Stimulated activated CD8-positive, alpha-beta memory T cell treated with anti-CD3 and anti-CD28 coated beads, Interleukin-15, amount 100 ng/mL, for 48 hours (primary cell): ENCODE measurements at places on chromosomes 16 and 17.

- no peak for DNase-seq
Measured at GRCh38 chr17:44220213-44221083, 973 bp upstream of the UBTF start.

DNA sequence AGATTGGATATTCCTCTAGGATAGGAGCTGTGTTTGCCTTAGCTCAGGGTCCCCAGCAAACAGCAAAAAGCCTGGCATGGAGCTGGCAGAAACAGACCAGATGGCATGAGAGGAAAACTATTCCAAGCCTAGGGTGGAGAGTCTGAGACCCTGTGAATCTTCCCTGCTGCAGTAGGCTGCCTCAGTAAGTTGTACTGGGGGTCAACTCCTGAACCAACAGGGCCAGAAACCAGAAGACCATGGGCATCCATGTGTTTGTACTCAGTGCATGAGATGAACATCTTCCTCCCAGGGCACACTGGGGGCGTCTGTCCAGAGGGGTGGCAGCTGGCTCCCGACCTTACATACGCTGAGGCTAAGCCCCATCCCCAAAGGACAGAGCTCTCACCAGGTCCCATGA is 214.4 kb downstream of the C16orf78 start:
- no peak for DNase-seq

DNA sequence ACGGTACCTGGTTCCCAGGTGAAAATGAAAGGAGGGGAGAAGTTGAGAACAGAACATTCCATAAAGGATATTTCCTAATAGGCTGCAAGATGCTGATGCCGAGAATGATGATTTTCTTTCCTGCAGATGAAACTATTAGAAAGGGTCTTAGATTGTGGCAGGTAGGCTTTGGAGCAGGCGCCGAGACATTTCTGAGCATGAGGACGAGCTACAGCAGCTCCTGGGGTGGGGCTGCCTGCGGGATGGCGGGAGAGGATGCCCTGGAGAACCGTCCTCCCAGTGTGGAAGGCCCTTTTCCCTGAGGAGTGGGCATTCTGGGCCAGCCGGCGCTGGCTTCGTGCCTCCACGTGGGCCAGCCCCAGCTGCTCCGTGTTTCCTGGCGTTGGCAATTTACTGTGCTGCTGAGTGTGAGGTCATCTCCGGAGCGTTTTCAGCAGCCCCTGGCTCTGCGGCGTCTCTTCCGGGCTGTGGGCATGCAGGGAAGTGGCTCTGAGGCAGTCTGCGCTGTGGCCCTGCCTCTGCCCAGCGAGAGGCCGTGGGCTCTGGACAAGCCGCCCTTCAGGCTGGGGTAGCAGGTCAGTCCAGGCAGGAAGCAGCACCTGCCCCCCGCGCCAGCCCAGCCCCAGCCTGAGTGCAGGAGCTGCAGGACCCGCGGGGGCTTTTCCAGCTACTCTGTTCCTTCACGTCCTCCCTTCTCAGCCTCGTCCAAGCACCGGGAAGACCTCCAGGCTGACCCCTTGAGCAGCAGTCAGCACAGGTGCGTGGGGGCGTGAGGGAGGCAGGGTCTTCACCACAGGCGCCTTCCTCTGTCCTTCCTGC is 12.2 kb downstream of the ENGASE start:
- DNase-seq, result no peak

DNA sequence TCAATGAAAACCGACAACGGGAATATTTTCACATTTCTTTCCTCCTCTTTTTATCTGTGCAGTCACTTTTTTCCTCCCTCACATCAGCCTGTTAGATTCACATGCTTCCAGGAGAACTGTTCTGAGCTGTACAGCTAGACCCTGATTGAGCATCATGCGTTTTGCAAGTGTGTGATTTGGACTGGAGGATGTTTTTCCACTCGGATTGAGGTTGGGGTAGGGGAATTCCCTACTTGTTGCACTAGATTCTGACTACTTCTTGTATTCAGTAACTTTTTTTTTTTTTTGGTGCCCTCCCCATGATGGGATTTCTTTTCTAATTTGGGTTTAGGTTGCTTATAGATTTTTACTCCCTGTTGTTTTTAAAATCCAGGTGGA is 4.8 kb downstream of the MSI2 start:
- DNase-seq, result no peak

- no peak for DNase-seq
Measured at GRCh38 chr16:4859900-4860255, 12.6 kb downstream of the UBN1 start.

GRCh38 chr16:55130456-55130855 is 193.5 kb upstream of the IRX6 start:
- DNase-seq, result no peak

- DNase-seq, result no peak
Measured at GRCh38 chr17:73325527-73325842, 13.7 kb upstream of the CDC42EP4 start.

DNA sequence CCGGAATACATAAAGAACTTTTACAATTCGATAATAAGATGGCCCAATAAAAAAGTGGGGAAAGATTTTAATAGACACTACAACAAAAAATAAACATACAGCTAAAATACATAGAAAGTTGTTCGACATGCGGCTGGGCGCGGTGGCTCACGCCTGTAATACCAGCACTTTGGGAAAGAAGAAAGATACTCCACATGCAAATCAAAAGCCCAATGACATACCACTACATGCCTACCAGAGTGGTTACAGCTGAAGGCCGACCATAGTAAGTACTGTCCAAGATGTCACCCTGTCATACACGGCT is 9.3 kb downstream of the PRCD start:
- DNase-seq, result no peak

DNA sequence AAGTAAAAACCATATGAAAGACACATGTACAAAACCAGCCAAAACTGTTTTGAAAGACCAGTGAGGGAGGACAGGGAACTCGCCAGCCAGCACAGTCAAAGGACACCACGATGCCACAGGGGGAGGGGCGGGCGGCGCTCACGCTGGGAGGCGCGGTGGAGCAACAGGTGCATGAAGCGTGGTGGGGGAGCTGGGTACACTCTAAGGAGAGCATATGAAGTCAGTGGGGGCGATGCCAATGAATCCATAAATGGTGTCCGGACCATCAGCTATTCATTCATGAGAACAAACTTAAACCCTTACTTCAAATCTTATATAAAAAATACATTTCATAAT is 101.0 kb upstream of the DNAH17 start:
- DNase-seq, result no peak

DNA sequence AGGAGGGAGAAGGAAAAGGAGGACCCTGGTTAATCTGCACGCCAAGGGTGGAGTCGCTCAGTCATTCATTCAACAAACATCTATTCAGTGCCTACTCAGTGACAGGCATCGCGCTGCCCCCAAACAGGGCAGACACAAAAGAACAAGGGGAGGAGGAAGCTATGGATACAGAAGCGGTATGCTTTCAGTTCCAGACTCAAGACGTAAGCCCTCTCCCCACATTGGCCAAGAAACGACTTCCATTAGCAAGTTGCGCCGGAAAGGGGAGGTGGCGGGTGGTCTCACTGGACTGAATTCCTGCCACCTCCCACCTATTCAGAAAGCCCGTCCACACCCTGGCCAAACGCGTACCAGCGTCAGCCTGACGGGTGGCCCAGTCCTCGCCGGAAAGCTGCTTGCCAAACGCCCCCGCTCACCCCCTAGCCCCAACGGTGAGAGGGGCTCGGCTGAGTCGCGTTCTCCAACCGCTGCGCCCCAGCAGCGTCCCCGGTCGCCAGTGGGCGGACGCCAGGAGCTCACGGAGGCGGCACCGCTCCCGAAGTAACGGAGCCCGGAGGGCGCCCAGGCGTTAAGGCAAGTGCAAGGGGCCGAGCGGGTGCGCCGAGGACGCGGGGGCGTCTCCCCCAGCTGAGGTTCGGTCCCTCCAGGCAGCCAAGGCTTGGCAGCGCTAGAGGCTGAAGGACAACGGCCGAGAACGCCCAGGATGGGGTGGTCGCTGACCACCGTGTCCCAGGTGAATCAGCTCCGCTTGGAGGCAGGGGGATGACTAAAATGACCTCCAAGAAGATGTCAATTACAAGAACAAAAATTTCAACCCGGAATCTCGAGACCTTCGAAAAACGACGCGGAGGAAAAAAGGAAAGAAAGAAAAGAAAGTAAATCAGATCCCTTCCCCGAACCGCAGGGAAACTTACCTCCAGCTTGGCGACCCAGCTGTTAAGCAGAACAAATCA is 470.7 kb downstream of the SOX9 start:
- no peak for DNase-seq

DNA sequence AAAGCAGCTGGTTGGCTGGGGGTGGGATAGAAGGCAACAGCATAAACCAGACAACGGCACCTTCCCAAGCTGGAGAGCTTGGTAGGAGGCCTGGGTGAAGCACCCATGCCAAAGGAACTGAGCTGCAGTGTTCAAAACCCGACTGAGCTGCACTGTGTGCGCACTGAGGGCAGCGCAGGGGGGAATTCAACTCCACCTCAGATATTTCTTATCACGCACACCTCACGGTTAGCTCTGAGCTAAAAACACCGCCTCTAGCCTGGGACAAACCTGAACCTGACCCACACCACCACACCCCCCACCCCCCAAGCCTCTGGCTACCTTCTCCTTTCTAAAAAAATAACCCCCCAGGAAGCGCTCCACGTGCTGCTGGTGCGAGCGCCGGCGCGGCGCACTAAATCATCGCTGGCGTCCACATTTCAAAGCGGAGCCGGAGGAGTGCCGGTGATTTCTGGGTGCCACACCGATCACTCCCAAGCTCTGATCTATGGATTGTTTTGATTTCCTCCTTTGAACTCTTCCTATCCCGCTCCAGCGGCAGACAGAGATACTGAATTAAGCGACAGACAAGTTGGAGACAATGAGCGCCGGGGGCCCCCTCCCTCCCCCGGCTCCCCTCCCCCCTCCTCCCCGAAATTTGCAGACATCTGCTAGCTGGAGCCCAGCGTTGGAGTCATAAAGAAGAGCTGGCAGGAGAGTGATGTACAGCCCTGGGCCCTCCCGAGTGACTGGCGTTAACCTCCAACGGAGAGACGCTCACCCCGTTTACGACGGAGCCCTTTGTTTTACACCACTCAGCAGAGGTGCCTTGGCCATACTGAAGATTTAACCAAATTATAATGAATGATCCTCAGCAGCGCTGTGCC is 85.0 kb downstream of the NOG start:
- no peak for DNase-seq

DNA sequence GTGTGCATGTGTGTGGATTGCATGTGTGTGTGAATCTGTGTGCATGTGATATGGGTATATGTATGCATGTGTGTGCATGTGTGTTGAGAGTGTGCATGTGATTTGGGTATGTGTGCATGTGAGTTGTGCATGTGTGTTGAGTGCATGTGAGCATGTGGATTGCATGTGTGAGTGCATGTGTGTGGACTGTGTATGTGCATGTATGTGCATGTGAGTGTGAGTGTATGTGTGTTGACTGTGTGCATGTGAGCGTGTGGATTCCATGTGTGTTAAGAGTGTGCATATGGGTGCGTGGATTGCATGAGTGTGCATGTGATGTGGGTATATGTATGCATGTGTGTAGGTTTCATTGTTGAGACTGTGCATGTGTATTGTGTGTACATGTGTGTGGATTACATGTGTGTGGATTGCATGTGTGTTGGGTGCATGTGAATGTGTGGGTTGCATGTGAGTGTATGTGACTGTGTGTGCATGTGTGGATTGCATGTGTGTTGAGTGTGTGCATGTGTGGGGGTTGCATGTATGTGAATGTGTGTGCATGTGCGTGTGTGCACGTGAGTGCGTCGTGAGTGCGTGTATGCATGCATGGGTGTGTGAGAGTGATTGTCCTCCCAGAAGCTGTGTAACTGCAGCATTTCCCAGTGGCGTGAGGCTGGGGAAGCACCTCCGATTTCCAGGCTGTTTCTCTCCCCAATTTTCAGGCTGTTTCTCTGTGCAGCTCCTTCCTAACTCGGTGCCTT is 19.4 kb downstream of the C1QTNF1 start:
- no peak for DNase-seq
